Lower lobe of right lung (tissue), 2 donors: ENCODE measurements at places on chromosomes 3 and 15. TPM values are rescaled to one million over a fixed set of nuclear protein-coding genes. Genes with fewer than 3 reads are reported as not detected.

GRCh38 chr3:99663977-99664376 is 25.6 kb downstream of the COL8A1 start:
- H3K27ac ChIP-seq = no peak overlapping the region
- H3K27me3 ChIP-seq = no peaks in the 10 kb centered on the region
- H3K36me3 ChIP-seq = no peaks in the 10 kb centered on the region

The NPAP1 gene
- 0.12 TPM for total RNA-seq

The RASL12 gene
- 21.5 TPM for total RNA-seq

DNA sequence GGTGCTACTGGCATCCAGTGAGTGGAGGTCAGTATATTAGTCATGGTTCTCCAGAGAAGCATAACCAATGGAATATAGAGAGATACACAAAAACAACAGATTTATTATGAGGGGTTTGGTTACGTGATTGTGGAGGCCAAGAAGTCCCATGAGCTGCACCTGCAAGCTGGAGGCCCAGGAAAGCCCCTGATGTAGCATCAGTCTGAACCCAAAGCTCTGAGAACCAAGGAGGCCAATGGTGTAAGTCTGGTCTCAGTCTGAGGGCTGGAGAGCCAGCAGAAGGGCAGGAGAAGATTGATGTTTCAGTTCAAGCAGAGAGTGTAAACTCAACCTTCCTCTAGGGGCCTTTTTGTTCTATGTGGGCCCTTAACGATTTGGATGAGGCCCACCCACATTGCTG is 144.1 kb downstream of the KLF13 start:
- H3K4me3 ChIP-seq = no peak overlapping the region
- no peak overlapping the region for H3K27ac ChIP-seq
- H3K4me1 ChIP-seq = peaks cover 20% of the 10 kb centered on the region
- no peaks in the 10 kb centered on the region for H3K36me3 ChIP-seq
- no peak for DNase-seq
- no peaks in the 10 kb centered on the region for H3K27me3 ChIP-seq

DNA sequence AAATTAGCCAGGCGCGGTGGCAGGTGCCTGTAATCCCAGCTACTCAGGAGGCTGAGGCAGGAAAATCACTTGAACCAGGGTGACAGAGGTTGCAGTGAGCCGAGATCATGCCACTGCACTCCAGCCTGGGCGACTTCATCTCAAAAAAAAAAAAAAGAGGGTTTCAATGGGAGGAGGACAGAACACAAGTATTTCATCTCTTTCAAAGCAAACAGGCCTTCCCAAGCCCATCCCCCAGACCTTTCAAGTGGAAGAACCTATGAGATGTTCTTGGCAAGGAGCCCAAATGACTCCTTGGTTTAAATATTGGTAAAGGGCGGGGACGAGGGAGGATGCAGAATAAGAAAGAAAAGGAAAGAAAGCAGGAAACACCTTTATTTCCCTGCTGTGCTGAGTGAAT is 62.2 kb upstream of the MCF2L2 start:
- no peak overlapping the region for H3K4me3 ChIP-seq
- H3K27me3 ChIP-seq = no peaks in the 10 kb centered on the region
- H3K36me3 ChIP-seq = peaks cover 28% of the 10 kb centered on the region
- H3K4me1 ChIP-seq = peaks cover 3% of the 10 kb centered on the region
- no peak for DNase-seq

The GRK7 gene
- not detected for total RNA-seq

The EPHB3 gene
- 4.9 TPM for total RNA-seq
